ENCODE measurements at places on chromosomes 1 and 21. TPM values are rescaled to one million over a fixed set of nuclear protein-coding genes. Genes with fewer than 3 reads are reported as not detected.

DNA sequence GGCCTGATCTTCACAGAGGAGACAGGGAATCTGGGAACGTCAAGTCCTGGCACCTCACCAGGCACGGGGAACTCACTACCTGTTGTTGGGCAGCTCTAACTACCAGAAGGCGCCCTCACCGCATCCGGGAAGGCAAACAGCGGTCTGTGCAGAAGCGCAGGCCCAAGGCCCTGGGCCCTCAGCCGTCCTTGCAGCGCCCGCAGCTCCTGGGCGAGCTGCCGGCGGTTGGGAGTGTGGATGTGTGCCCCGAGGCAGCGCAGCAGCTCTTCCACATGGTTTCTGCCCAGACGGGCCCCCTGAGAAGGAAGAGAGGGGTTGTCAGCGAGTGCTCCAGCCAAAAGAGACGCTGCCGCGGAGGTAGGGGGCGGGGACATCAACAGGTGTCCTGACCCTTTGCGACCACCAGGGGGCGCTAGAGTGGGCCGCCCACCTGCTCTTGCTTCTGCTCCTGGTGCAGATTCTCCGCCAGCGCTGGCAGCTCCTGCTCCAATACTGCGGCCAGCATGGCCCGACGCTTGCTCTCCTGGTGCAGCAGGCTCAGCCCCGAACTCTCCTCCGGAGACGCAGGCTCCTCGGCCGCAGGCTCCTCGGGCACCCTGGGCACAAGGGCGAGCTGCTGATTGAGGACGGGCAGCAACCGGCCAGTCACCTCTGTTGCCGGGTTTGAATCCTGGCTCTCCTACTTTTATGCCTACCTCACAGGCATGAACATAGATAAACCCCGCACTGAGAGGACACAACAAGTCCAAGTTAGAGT lies 9.3 kb downstream of the MAP3K6 start:
- H3K36me3 ChIP-seq = no peaks in the 10 kb centered on the region
- H3K27ac ChIP-seq = peak overlapping the region; percentile 67
- H3K4me1 ChIP-seq = peaks cover 30% of the 10 kb centered on the region
- no peaks in the 10 kb centered on the region for H3K27me3 ChIP-seq

DNA sequence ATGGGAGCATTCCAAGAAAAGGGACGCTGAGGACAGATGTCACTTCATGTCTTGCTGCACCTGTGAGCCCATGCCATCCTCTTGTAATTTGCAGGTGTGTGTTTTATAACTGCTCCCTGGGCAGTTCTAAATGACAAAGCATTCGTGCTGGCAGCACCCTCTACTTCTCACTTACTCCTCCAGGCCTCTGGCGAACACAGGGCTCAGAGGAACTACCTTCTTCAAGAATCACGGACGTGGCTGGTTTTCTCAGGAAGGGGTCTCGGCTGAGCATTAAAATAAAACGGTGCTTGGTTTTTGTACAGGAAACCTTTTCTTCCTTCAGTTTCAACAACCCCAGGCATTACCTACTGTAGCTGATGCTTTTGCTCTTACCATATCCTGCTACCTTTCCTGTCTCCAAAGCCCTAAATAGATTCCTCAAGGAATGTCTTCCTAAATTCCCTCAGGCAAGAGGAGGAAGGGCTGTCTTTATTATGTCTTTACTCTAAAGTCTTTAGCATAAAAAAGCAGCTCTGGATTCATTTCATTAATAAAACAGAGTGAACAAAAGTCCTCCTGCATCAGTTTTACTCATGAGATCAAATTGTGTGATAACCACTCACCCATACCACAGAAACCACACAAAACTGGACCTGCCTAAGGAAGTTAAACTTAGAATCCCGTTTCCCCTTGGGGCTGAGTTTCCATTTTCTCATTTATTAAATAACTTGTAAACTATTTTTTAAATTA lies 79.0 kb upstream of the MAP10 start:
- H3K27ac ChIP-seq = no peak overlapping the region
- peaks cover 13% of the 10 kb centered on the region for H3K4me1 ChIP-seq
- peaks cover 11% of the 10 kb centered on the region for H3K27me3 ChIP-seq
- no peak for DNase-seq

The CALML6 gene
- 1.00 TPM for total RNA-seq

- no peak overlapping the region for H3K27ac ChIP-seq
- peaks cover 33% of the 10 kb centered on the region for H3K27me3 ChIP-seq
- DNase-seq = no peak
These were observed 21.8 kb upstream of the APOBEC4 start for GRCh38 chr1:183674886-183675285.

DNA sequence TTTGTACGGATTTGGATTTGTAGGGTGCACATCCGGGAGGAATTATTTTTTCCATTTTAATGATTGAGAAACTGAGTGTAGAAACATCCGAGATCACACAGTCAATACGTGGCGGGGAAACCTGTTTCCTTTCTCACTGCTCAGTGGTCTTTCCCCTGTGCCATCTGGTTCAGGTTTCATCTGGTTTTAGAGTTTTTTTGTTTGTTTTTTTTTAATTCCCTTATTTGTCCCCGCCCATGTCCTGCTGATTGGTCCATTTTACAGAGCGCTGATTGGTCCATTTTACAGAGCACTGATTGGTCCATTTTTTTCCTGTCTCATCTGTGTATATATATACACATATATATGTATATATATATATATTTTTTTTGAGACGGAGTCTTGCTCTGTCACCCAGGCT lies 6.0 kb downstream of the TRPM2 start:
- H3K27ac ChIP-seq = no peak overlapping the region
- peaks cover 12% of the 10 kb centered on the region for H3K36me3 ChIP-seq
- no peaks in the 10 kb centered on the region for H3K27me3 ChIP-seq
- DNase-seq = no peak
- H3K4me1 ChIP-seq = peaks cover 40% of the 10 kb centered on the region
- H3K4me3 ChIP-seq = no peak overlapping the region

Measured in natural killer cell treated with Interleukin-12 subunit alpha and Interleukin-12 subunit beta and Interleukin-15 and Interleukin-18, amount 100 ng/mL, for 72 hours (primary cell).